Kasumi-1 (cell line): ENCODE measurements at places on chromosomes 5 and 9.

GRCh38 chr5:159878988-159879471, 37.3 kb upstream of the ADRA1B start:
- no peak for DNase-seq

- DNase-seq, result no peak
Observed at GRCh38 chr9:111610845-111611244, 11.4 kb upstream of the PTGR1 start.

- no peak for DNase-seq
Observed at GRCh38 chr5:53249529-53250200, 140.1 kb upstream of the MOCS2 start.

DNA sequence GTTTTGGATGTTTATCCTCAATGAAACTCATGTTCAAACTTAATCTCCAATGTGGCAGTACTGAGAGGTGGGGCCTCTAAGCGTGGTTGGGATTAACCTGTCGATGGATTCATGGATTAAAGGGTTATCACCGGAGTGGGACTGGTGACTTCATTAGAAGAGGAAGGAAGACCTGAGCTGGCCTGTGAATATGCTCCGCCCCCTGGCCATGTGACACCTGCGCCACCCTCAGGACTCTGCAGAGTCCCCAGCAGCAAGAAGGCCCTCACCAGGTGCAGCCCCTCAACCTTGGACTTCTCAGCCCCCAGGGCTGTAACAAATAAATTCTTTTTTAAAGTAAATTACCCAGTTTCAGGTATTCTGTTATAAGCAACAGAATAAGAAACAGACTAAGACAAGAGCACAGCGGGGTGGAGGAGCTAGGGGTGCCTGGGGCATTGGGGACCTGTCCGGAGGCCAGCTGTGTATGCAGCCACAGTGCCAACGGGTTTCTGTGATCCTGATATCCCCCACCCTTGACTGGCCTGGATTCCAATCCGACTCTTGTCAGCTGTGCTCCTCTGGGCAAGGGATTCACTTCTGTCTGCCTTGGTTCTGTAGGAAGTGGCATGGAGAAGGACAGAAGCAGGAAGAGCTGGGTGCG, 3.2 kb upstream of the MAPK9 start:
- no peak for DNase-seq

- DNase-seq, result no peak
Observed at GRCh38 chr5:74542482-74542881, 98.0 kb downstream of the ENC1 start.

GRCh38 chr5:76143884-76144283, 60.7 kb downstream of the SV2C start:
- DNase-seq, result no peak

DNA sequence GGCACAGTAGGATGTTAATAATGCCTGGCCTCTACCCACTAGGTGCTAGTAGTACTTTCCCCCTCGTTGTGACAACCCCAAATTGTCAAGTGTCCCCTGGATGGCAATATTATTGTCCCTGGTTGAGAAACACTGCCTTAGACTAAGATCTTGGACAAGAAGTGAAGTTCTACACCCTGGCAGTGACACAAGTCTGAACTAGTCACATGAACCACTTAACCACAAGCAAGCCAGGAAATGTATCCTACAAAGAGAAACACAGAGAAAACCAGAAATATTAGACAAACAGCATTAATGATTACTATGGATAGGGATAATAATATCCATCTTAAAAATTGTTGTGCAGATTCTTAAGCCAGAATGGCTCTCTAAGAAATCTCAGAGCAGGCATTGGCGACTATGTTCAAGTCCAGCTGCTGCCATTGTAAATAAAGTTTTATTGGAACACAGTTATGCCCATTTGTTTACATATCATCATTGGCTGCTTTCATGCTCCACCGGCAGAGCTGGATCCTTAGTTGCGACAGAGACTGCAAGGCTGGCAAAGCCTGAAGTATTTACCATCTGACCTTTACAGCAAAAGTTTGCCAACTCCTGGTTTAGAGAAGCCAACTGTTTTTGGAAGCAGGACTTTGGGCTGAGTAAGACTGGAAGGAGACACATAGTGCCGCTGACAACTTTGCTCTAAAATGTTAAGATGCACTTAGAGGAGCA, 80.8 kb downstream of the NTRK2 start:
- DNase-seq, result peak; percentile 1

- DNase-seq, result no peak
Observed at GRCh38 chr5:15234366-15234765, 265.6 kb upstream of the FBXL7 start.

DNA sequence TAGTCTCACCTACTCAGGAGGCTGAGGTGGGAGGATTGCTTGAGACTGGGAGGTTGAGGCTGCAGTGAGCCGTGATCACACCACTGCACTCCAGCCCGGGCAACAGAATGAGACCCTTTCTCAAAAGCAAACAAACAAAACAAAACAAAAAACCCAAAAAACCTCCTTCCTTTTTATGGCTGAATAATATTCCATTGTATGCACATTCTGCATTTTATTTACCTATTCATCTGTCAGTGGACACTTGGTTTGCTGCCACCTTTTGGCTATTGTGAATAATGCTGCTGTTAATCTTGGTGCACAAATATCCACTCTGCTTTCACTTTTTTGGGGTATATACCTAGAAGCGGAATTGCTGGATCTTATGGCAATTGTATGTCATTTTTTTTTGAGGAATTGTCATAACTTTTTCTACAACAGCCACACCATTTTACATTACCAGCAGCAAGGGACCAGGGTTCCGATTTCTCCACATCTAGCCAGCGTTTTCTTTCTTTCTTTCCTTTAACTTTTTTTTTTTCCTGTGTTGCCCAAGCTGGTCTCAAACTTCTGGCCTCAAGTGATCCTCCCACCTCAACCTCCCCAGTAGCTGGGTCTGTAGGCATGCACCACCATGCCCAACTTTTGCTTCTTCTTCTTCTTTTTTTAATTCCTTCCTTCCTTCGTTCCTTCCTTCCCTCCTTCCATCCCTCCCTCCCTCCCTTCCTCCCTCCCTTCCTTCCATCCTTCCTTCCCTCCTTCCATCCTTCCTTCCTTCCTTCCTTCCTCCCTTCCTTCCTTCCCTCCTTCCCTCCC, 30.6 kb downstream of the NKX2-5 start:
- peak; percentile 55 for DNase-seq

GRCh38 chr5:150175536-150175935, 9.0 kb downstream of the CDX1 start:
- DNase-seq, result peak; percentile 29

GRCh38 chr5:18607570-18607969, 973.3 kb downstream of the TAF11L14 start:
- DNase-seq, result no peak

DNA sequence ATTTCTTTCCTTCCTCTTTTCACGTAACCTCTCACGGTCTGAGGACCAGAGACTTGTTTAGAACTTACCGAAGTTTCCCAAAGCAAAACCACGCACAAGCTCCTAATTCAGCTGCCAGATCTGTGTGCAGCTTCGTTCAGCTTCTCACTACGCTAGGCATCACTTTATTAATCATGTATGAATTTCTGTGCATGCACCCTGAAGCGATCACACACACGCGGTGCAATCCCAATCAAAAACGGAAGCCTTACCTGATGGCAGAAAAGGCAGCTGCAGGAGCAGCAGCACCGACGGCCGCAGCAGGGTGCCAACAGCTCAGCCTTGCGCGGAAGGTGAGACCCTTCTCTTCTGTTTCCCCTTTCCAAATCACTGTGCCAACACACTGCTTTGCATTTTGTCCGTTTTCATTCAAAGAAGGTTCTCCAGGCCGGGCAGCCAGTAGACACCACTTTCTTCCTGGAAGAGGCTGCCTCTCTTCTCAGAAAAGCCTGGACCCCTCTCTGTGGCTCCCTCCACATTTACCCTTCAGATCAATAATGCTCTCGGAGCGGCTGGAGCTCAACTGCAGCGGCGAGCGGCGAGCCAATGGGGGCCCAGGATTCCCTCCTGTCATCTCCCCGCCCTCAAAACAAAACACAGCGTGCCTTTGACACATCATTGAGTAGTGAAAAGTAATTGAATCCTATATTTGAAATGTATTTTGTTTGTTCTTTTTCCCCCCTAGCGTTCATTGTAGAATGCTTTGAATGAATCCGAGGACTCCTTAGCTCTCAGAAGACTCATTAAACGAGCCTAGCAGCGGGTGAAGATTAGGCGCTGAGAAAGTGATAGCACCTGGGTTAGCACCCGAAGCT, at the start of gene CDH12:
TSS of gene CDH12 (minus strand) at position 538 of the 854 bp plus-strand sequence.
- peak; percentile 39 for DNase-seq

GRCh38 chr5:127231118-127231517, 59.5 kb upstream of the MEGF10 start:
- no peak for DNase-seq
